ENCODE measurements at places on chromosomes 1 and 21.

DNA sequence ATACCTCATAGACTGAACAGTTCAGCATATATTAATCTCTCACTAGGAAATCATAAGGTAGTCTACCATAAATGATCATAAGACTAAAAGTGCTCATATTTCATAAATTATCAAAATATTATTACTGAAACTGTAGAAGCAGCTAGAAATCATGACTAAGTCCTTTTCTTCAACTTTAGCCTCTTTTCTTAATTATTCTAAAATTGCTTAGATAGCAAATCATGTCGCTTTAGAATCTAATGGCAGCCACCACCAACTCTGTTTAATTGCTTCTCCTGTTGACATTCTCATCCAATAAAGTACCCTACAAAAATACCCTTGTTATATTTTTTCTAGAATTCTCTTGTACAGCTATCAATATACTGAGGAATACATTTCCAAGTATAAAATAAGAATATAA is 102.9 kb downstream of the DENND1B start:
- DNase-seq: no peak

GRCh38 chr1:3441410-3441847 is 13.0 kb upstream of the ARHGEF16 start:
- DNase-seq: no peak

DNA sequence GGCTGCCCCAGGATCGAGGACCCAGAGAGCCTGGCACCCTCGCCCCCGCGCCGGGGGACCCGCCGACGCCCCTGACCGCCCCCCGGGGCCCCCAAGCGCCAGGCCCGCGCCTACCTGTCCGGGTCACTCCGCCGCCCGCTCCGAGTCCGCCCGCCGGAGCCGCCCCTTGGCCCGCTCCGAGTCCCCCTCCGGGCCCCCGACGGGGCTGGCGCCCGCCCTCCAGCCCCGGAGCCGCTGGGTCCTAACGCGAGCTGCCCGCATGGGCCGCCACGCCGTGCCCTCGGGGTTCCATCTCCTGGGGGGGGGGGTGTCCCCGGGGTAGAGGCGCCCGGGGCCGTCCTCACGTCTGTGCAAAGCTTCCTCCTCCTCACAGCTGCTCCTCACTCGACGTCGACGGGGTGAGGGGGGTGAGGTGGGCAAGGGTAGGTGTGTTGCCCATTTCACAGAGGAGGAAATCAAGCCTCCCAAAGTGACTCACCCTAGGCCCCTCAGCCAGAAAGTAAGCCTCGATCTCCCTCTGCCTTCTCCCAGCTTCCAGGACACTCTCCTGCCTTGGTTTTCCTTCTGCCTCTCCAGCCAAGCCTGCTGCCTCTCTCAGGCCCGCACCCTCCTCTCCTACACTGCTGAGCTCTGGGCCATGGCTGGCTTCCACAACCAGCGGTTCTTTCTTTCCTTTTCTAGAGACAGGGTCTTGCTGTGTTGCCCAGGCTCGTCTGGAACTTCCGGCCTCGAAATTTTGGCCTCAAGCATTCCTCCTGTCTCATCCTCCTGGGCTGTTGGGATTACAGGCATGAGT is at the start of gene MFAP2:
Gene MFAP2 (minus strand): TSS at position 148 of the 796 bp plus-strand sequence. CDS start 2,347 bp downstream, outside the sequence.
- DNase-seq: no peak

- no peak for DNase-seq
Measured at GRCh38 chr1:43660355-43660754, 10.4 kb downstream of the KDM4A start.

- DNase-seq: no peak
Measured at GRCh38 chr21:36756527-36756926, 57.6 kb downstream of the SIM2 start.

DNA sequence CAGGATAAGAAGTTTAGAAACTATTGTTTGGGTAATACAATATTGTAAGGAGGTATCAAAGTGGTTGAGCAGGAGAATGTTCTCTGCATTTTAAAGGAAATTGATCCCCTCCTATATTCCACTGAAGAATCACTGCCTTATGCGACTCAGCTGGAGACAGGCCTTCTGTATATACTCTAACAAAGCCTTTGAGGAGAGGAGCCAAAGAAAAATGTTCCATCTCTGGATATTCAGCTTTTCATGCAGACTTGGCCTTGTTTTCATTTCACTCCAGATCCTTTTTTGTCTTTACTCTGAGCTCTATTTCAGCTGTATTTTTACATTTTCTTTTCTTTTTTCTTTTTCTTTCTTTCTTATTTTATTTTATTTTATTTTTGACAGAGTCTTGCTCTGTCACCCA is 42.1 kb upstream of the S1PR1 start:
- DNase-seq: no peak

- DNase-seq: no peak
Measured at GRCh38 chr1:56190806-56191365, 388.5 kb downstream of the PLPP3 start.

DNA sequence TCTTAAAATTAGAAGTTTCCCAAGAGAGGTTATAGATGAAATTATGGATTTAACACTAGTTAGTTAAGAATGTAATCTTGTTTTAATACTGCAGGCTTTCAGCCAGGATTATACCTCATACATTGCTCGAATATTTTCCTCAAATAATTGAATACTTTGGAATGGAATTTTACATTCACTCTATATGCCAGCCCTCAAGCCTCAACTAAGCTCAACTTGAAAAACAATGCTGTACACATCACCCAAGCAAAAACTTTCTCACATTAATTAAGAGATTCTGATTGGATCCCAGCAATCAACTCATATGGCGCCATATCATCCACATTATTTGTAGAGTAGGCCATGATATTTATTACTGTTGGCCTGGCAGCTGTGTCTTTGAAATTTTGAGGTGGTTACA is 710.7 kb upstream of the ADAMTS5 start:
- DNase-seq: no peak

DNA sequence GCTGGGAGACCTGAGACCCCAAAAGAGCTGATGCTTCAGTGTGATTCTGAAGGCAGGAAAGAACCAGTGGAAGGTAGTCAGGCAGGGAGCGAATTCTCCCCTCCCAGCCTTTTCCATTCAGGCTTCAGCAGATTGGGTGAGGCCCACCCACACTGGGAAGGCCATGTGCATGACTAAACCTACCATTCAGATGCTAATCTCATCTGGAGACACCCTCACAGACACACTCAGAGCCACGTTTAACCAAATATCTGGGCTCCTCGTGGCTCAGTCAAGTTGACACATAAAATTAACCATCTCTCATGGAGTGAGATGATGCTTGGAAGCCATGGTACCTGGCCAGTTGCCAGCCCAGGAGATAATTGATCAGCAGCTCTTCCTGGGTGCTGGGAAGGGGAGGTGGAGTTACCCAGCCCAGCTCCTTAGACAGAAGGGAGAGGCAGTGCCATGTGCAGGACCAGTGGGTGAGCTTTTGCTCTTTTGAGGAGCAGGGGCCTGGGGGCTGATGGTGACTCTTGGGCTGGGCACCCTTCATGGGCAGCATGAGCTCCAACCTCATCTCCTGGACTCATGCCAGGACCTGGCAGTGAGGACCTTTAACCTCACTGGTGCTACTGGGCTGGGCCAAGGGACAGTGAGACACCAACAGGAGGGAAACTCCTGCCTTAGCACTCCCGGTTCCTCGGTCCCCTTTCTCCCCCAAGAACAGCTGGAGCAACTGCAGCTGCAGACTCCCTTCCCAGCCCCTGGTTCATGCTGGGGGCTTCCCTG is 89.0 kb upstream of the ACTL8 start:
- DNase-seq: no peak

GRCh38 chr1:44822981-44823451 is 14.7 kb downstream of the BTBD19 start:
- DNase-seq: no peak

DNA sequence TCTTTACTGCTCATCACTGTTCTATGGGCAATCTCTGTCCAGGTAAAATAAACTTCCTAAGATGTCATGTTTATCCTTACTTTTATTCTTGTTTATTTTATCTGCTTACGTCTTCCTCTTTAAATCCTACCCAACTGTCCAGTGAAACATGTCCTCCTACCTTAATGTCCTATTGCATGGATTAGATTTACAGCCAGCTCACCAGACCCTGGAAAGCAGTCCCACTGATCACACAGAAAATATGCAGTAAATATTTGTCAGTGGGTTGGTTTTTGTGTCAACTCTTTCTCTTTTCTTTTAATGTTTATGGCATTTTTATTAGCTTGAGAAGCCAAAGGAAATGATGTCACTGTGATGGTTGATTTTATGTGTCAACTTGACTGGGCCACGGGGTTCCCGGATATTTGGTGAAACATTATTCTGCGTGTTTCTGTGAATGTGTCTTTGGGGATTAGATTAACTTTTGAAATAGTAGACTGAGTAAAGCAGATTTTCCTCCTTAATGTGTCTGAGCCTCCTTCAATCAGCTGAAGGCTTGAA is 258.3 kb downstream of the SRGAP2C start:
- no peak for DNase-seq

DNA sequence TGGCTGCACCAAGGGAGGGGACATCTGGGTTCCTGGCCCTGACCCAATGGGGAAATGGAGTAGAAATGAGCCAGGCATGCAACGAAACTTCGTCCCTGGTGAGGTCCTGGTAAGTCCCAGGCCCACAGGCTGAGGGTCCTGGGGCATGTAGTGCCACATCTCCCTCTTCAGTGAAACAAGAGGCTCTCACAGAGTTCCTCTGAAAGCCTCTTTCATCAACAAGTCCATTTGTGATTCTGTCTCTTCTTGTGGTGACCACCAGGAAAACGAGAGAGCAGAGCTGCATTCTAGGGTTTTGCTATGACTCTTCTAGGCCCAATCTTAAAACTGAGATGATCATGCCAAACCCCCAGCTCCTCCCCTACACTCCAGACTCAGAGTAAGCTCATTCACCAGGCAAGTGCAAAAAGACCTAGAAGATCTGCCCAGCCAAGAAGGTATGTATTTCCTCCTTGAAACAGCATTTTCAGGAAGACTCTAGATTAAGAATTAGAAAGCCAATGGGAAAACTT is 24.3 kb upstream of the RNF220 start:
- DNase-seq: no peak

DNA sequence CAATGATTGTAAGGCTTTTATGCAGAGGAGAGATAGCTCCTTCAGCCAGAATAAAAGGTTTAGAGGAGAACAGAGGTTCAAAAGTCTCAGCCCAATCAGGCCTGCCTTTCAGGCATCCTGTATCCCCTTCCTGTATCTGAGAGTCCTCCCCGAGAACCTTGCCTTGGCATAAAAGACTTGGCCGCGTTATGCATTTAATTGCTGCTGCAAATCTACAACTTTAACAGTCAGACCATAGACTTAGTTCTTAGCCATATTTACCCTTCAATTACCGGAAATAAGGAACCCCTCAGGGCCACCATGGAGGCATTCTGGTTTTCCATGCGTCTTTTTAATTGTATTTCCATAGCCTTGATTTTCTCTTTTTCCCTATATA is 18.3 kb upstream of the HYI start:
- DNase-seq: no peak

GRCh38 chr1:212104586-212105325 is 69.2 kb downstream of the DTL start:
- DNase-seq: no peak

DNA sequence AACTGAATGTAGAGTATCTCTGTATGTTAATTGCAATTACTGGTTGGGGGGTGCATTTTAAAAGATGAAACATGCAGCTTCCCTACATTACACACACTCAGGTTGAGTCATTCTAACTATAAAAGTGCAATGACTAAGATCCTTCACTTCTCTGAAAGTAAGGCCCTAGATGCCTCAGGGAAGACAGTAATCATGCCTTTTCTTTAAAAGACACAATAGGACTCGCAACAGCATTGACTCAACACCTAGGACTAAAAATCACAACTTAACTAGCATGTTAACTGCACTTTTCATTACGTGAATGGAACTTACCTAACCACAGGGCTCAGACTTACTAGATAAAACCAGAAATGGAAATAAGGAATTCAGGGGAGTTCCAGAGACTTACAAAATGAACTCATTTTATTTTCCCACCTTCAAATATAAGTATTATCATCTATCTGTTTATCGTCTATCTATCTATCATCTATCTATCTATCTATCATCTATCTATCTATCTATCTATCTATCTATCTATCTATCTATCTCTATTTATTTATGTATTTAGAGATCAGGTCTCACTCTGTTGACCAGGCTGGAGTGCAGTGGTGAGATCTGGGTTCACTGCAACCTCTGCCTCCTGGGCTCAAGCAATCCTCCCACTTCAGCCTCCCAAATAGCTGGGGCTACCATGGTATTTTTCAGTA is 47.8 kb downstream of the CHML start:
- no peak for DNase-seq

- no peak for DNase-seq
Measured at GRCh38 chr1:60130703-60131102, 57.1 kb upstream of the C1orf87 start.

- DNase-seq: no peak
Measured at GRCh38 chr21:34639882-34640788, 25.2 kb upstream of the RCAN1 start.

DNA sequence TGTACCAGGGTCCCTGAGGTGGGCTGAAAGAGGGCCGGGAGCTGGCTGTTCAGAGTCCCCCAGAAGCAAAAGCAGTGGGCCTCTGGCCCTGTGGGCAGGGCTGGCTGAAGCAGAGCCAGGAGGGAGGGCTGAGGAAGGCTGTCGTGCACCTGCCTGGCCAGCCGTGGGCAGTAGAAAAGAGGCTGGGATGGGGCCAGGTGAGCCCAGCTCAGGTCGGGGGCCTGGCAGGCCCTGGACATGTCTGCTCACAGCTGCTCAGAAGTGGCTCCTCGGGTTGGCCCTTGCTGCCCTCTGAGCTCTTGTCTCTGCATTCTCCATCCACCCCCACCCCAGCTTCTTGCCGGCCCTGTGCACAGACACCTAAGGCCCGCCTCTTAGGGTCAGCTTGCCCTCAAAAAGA is 60.0 kb downstream of the TCP10L start:
- DNase-seq: no peak

DNA sequence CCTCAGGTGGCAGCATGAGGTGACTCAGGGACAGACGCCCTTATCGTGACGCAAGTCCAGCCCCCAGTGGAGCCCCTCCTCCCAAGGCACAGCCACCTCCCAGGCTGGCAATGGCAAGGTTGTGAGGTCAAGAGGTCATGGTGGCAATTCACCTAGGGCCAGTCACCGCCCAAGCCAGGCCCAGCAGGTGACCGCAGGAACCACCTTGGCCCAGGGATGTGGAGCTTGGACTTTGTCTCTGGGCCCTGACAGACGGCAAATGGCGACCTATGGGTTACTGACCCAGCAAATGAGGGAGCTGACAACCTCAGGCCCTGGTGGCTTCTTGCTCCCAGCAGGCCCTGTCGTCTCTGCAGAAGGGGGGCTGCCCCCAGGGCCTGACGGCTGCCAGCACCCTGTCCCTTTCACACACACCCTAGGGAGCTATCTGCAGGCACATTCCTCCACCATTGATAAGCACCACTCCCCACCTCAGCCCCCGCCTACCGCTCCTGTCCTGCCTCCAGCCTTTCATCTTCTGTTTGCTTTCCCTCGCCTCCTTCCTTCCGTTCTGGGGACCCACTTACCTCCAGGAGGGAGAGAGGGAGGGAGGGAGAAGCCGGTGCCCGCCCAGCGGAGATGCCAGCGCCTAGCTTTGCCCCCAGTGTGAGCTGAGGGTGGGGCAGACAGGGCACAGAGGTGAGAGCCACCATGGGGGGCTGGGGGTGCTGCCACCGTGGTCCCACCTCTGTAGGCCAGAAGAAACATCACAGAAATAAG is 12.1 kb downstream of the EPHA2 start:
- DNase-seq: no peak

GRCh38 chr1:26996024-26996423 is 2.5 kb downstream of the TRNP1 start:
- no peak for DNase-seq
